ENCODE measurements at places on chromosomes 6 and 20.

DNA sequence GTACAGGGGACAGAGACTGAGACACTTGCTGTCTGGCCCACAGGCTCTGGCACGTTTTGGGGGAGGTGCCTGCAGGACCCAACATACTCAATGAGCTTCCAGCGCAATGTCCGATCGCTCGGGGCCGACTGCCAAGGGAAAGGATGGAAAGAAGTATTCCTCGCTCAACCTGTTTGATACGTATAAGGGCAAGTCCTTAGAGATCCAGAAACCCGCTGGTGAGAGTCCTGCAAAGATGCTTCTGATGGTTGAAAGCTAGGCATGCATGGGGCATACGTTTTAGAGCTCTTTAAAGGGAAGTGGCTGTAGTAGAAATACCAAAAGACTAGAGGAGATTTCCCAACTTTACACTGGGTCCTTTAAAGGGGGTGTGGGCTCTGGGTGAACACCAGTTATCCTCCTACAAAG, 2.2 kb downstream of the PRRC2A start:
- DNase-seq: no peak

DNA sequence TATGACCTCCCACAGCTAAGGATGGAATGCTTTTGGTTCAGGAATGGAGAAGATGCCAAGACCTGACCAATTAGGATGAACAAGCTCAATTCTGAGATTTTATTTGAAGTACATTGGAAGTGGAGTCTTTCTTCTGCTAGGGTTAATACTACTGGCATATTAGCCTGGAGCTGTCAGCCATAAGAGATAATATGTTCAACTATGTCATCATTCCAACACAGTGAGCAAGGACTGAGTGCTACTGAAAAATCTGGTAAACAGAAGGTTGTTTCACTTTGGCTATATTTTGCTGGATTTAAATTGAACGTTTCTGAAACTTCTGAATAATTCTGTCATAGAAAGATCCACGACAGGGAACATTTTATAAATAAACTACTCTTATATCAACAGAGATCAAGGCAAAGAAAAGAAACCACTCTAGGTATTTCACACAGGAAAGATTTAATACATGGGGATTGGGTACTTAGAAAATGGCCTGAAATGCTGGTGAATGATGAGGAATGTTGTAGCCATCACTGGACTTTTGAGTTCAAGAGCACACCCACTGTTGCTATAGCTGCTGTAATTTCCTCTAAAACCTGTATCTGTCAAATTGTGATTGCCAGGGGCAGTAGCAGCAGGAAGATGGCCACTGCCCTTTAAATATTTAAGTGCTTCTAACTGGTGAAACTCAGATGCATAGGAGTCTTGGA, 200.5 kb downstream of the PLCB4 start:
- no peak for DNase-seq

DNA sequence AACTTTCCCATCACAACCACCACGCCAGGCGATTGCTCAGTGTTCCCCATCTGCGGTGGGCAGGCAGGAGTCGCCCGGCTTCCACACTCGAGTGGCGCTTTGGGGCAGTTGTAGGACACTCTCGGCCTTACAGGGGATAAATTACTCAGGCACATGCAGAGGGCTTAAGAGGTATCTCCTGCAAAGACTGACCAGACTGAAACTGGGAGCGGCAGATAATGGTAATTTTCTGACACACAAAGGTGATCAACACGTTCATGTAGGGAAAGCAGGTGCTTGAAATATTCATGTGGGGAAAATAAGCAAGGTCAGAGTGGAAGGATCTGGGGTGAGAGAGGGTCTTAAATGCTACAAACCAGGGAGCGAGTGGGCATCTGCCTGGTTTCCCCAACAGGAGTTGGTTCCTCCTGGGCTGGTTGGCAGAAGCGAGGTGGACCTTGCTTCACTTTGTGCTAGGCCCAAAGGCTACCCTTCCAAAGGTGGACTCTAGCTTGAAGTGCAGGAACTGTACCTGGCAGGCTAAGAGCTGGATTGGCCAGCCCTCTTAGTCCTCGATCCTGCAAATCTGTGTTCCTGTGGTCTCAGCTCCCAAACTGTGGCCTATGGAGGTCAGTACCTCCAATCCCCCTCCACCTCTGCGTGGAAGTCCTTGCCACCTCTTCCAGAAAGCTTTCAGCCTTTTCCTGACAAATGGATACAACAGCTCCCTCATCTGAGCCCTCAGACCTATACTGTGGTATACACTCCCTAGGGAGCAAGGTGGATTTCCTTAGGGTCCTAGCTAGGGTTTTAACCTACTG, 16.7 kb downstream of the PLAGL2 start:
- DNase-seq: no peak

GRCh38 chr6:165580136-165580535, 82.9 kb downstream of the PDE10A start:
- DNase-seq: no peak

DNA sequence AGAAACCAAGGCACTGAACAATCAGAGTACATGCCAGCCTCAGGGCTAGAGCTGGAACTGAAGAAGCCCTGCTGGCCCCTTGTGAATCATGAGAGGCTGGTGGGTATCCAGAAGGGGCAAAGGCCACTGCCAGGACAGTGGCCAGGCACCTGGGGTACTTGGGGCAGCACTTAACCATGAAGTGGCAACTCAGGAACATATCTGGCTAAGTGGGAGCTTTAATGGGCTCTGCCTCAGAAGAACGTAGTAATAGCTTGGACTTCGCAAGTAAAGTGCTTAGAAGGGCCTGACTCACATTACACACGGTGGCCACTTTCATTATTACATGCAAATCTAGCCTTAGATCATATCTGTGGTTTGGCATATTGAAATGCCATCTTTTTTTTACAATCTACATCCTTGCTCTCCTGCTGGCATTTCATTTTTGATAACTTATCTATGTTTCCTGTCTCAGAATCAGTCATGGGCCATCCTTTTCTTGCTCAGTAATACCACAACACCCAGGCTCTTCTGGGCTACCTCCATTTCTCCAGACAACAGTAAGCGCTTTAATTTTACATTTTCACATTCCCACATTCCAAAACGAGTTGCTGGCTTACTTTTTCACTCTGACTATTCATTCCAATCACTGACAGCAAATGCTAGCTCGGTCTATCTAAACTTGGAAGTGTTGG, 21.6 kb downstream of the NAPB start:
- no peak for DNase-seq

DNA sequence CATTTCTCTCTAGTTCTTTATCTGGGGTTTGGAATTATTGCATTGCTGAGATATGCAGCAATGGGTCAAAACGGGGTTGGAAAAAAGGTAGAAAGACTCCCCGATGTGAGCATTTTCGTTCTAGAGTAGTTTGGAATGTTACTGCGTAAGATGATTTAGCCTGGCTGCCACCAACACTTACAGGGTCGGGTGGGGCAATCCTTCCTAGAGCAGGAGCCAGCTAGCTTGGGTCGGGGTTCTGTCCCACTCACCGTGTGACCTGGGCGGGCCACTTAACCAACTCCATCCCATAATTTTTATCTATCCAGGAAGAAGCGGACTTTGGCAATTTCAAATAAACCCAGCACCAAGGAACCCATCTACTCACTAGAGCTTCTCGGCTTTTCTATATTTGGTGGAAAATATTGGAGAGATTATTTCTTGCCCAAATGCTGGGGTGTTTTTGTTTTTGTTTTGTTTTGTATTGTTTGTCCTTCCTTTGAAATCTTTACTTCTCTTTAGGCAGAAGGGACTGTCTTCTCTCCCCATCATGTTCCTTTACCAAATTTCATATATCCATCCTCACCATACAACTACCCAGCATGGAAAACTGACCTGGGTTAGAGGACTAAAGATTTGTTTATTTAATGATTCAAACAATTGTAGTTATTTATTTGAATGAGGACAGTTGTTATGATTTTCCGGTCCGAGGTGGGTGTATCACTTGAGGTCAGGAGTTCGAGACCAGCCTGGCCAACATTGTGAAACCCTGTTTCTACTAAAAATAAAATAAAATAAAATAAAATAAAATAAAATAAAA, 72.4 kb downstream of the GPX5 start:
- no peak for DNase-seq

DNA sequence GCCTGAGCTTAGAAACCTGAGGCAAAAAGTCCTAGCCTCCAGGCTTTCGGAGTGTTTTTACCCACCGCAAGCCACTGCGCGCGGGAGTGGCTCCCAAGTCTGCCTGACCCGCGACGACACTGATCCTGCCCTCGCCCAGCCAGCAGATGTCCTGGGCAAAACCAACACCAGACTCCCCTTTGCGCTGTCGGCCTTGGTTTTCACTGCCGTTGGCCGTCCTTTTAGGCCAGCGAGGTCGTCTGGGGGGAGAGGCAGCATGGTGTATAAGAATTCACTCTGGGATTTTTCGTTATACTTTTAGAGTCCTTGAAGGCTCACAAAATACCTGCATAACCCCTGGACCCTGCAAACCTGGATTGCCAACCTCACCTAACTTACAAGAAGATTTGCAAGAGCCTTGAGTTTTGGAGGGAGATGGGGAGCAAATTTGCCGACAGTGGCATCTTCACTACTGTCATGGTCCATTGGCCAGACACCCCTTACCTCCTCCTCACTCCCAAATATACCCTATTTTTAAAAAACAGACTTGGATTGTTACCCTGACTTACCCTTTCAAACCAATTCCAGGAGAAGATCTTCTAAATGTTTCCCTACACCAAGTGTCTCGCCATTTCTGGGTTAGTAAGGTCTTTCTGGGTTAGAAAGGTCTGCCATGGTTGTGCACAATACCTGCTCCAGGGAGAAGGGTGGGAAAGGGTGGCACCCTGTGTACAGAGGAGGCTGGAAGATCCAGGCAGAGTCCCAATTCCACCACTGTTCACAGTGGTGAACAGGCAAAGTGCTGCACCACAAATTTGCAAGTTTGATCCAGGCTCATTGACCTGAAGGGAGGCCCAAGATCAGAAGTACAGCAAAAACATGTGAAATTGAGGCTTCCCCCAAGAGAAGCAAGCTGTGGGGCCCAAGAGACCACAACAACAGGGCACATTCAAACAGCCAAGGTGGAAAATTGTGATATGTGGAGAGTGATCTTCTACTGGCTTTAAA, 4.4 kb downstream of the FOXA2 start:
- no peak for DNase-seq

- peak; percentile 20 for DNase-seq
Observed at GRCh38 chr6:31791324-31792089, 4.0 kb downstream of the VARS1 start.

GRCh38 chr20:23082846-23083552, 3.1 kb downstream of the CD93 start:
- DNase-seq: no peak

DNA sequence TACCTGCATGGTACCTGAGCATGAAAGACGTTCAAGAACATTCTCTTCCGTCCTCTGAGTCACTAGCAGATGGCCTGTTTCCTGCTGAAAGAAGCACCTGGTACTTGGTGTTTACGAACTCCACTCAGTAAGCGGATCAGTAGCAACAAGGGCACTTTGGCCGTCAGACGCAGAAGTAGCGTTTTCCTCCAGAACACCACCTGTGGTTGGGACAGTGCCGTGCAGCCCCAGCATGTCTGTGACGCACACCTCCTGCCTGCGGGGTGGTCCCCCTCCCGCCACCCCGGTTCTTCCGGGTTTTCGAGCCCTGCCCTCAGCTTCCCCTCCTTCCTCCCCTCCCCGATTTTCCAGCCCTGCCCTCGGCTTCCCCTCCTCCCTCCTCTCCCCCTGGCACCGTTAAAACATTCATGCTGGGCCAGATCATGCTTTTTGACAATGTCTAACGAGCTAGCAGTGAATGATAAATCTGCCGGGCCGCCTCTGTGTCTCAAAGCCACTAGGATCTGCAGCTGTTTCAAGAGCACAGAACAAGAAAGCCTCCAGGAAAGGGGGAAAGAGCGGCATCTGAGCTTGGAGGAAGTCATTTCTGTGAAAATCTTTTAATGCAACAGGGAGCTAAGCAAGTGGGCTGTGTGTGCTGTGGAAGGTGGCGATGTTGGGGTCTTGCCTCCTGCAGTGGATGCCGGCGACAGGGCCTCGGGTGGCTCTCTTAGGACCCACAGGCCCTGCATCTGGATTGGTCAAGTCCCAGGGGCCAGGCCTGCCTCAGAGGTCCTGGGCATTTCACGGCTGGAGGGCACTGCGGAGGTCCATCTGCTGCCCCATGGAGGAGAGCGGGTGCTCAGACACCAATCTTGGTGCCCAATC, 207.9 kb downstream of the ERMARD start:
- no peak for DNase-seq

DNA sequence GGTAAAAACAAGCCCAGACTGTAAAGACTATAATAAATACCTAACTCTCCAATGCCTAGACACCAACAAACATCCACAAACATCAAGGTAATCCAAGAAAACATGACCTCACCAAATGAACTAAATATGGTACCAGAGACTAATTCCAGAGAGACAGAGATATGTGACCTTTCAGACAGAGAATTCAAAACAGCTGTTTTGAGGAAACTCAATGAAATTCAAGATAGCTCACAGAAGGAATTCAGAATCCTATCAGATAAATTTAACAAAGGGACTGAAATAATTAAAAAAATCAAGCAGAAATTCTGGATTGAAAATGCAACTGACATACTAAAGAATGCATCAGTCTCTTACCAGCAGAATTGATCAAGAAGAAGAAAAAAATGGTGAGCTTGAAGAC, 26.6 kb downstream of the NCOA6 start:
- no peak for DNase-seq

DNA sequence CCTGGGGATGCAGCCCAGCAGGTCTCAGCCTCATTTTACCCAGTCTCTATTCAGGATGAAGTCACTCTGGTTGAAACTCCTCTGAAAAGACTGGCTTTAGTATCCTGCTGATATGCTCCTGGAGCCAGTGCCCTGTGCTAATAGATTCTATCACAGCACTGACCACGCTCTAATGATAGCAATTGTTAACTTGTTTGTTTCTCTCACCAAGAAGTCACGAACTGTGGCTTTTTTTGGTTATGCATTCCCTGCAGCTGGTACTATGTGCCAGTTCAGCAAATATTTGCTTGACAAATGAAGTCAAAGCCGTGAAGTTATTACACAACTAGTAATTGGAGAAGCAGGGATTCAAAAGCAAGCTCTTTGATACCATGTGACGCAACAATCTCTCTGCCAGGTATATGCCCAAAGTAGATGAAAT, 754.6 kb downstream of the KIF16B start:
- no peak for DNase-seq

DNA sequence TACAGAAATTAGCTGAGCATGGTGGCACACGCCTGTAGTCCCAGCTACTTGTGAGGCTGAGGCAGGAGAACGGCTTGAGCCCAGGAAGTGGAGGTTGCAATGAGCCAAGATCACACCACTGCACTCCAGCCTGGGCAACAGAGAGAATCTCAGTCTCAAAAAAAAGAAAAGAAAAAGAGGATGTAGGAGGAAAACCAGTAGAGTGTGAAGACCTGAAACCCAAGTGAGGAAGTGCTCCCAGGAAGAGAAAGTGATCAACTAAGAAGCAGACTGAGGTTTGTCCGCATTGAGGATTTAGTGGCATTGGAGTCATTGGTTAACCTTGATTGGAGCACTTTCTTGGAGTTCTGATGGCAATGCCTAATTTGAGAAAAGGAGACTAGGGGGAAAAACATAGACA, 20.6 kb upstream of the TASP1 start:
- DNase-seq: no peak

- DNase-seq: no peak
Observed at GRCh38 chr20:48776306-48776705, 51.5 kb downstream of the PREX1 start.

- DNase-seq: no peak
Observed at GRCh38 chr6:138817799-138818198, 21.9 kb downstream of the ECT2L start.

- no peak for DNase-seq
Observed at GRCh38 chr6:142331601-142332000, 29.8 kb downstream of the ADGRG6 start.
